ENCODE measurements at places on chromosomes 7 and 10.

GRCh38 chr10:8563478-8563877 is 509.0 kb downstream of the GATA3 start:
- DNase-seq = no peak

DNA sequence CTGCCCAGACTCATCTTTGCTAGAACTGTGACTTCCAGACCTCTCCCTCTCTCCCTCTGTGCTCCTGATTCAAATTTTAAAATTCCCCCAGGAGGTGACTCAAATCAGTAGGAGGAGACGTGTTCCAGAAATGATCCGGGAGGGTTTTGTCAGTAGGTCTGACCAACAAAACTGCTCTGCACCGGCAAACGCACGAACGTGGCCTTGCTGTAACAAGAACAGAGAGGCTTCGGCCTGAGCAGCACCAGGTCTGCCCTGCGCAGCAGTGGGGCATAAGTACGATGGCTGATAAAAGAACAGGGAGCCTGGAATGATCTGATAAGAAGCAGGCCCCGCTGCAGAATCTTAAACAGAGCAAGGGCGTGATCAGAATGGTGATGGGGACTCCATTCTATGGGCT is 152.7 kb upstream of the AUTS2 start:
- DNase-seq = no peak

DNA sequence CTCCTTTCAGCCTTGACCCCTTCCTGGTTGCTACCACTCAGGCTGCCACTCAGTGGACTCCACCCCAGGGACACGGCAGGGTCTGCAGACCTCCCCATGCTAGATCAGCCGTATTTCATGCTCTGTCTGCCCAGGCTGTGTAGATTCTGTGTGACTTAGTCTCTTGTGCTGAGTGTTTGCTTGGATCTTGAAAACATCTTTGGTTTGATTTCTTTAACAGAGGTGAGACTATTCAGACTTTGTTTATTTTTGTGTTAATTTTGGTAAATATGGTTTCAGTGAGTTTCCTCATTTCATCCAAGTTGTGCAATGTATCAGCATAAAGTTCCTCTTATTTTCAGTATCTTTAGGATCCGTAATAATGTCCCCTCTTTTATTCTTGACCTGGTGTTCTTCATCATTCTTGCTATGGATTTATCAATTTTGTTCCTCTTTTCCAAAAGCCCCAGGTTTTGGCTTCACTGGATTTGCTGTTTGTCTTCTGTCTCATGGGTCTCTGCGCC is 21.2 kb upstream of the PWWP2B start:
- no peak for DNase-seq

GRCh38 chr10:103507235-103508191 is 14.0 kb downstream of the NEURL1 start:
- no peak for DNase-seq

DNA sequence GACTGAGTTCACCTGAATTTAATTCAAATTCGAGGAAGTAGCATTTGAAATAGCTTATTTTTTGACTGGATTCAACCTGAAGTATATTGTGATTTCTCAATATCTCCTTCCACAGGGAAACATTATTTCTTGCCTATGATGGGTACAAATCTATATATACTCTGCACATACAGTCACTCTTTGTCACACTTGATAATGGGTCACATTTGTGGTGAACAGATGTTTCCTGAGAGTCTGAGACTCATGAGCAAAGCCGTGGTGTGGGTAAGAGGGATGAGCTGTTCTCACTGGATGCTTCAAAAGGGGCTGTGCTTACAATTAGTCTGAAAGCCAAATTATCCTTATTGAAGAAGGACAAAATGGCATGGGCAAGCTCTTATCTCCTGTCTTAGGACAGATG is 18.0 kb upstream of the TBXAS1 start:
- no peak for DNase-seq

GRCh38 chr7:48781752-48782151 is 142.6 kb upstream of the CDC14C start:
- no peak for DNase-seq

DNA sequence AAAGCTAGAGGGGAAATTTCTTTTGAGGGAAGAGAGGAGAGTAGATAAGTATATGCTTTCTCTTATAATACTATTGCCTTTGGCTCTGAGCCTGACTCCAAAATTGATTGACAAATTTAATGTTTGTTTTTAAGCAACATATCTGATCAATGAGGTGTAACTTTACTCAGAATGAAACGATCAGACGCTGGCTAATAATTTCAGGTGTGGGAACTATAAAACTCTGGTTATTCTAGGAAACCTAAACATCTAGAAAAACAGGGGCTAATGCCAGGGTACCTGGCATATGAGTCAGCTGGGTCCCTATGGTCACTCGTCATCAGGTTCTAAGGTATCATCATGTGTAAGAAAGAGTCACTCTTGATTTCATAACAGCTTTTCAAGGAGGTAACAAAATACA is 139.7 kb downstream of the ATE1 start:
- no peak for DNase-seq

GRCh38 chr7:113217314-113217713 is 99.0 kb upstream of the SMIM30 start:
- DNase-seq = no peak

DNA sequence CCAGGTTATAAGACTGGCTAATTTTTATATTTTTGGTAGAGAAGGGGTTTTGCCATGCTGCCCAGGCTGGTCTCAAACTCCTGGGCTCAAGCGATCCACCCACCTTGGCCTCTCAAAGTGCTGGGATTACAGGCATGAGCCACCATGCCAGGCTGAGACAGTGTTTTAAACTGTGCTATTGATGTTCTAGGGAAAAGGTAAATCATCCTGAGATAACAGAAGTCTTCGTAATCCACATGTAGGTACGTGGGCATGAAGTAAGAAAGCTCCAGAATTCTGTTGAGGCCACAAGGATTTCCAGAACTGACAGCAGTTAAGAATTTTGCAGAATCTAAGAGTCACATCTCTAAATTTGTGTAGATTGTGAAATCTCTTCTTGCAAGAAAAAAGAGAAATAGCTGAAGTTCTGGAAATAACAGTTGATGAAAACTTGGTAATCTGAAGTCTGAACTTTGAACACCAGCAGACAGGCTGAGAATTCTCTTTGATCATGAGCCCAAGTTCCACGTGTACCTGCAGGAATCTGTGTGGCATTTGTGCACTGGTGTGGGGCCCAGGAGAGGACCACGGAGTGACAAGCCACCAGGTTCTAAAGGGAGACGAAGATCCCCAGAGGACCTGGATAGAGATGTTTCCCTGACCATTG is 24.6 kb downstream of the C7orf33 start:
- no peak for DNase-seq

DNA sequence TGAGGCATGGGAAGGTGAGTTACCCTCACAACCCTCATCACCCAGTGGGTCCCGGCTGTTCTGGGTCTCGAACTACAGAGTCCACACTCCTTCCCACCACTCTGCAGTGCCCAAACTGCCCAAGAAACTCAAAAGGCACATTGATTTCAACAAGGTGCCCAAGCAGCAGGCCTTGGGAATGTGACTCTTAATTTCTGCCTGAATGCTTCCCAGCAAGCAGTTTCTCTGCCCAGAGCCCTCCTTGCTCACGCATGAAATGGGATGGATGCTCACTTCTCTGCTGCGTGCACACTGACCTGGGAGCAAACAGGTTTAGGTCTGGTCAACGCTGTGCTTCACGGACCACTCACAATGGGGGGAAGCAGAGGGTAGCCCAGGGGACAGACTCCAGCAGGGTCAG is 77.9 kb downstream of the GRB10 start:
- no peak for DNase-seq

- DNase-seq = no peak
Observed at GRCh38 chr7:51182636-51183166, 133.9 kb downstream of the COBL start.

- DNase-seq = no peak
Observed at GRCh38 chr10:13560597-13560996, 26.2 kb upstream of the PRPF18 start.

- no peak for DNase-seq
Observed at GRCh38 chr10:24625778-24626177, 97.9 kb downstream of the ARHGAP21 start.

GRCh38 chr7:6648815-6649104 is 11.6 kb downstream of the ZNF316 start:
- DNase-seq = no peak

DNA sequence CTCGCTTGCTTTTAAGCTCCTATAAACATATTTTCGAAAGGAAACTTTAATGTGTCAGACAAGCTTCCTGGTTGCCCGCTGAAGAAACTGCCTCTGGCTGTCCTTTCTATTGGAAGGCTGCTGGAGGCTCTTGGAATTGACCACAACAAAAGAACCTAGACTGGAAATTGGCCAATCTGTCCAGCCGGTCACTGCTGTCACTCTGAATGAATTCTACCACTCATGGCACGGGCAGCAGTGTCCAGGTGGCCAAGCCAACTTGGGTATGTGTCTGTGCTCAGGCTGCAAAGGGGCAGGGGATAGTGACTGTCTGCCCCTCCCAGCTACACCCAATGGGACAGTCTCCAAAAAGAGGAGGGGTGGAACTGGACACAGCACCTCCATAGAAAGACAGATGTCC is 57.6 kb downstream of the CDH23 start:
- no peak for DNase-seq

DNA sequence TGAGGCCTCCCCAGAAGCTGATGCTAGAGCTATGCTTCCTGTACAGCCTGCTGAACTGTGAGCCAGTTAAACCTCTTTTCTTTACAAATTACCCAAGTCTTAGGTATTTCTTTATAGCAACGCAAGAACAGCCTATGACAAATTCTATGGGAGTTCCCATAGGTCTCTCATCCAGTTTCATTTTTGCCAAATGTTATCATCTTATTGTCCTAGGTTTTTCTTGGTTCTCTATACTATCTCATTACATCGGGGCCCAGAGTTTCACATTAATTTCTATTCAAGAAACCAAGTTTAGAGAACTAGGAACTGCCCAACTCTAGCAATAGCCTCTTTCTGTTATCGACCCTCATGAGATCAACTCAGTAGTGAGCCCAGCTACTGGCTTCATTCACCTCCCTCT is 15.9 kb downstream of the ACTA2 start:
- no peak for DNase-seq

GRCh38 chr10:35855155-35855947 is 213.3 kb upstream of the FZD8 start:
- DNase-seq = no peak

- no peak for DNase-seq
Observed at GRCh38 chr10:29191674-29192073, 97.2 kb upstream of the LYZL1 start.

DNA sequence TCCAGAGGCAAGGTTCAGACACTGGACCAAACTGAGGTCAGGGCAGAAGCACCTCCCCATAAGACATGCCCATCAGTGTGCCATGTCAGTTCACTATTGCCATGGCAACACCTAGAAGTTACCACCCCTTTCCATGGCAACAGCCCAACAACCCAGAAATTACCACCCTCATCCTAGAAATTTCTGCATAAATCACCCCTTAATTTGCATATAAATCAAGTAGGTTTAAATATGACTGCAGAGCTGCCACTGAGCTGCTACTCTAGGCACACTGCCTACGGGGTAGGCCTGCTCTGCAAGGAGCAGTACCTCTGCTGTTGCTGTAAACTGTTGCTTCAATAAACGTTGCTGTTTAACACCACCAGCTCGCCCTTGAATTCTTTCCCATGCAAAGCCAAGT is 12.7 kb downstream of the STEAP2 start:
- DNase-seq = no peak

GRCh38 chr10:129942936-129943715 is 20.9 kb downstream of the EBF3 start:
- no peak for DNase-seq

DNA sequence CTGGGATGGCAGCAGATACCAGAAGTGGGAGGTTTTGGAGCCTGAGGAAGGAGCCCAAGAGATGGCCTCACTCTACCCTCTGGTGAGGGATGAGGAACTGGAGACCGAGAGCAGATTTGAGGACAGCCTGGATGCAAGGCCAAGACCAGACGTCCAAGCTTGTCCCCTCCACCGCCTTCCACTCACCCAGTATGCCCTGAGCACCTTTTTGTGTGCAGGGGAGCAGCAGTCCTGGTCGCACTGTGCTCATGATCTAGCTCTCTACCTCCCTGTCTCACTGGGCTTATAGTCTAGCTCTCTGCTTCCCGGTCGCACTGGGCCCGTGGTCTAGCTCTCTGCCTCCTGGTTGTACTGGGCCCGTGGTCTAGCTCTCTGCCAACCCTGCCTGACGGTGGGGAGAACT is 33.6 kb upstream of the CHST15 start:
- DNase-seq = no peak

DNA sequence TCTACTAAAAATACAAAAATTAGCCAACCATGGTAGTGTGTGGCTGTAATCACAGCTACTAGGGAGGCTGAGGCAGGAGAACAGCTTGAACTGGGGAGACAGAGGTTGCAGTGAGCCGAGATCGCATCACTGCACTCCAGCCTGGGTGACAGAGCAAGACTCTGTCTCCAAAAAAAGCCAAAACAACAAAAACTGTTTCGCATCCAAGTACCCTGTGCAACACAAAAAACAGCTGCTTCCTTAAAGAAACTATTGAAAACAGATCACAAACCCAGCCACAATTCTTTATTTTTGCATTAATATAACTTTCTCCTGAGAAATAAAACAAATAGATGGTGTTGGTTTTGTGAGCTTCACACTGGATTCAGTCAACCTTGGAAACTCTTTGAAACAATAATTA is 112.1 kb upstream of the AFAP1L2 start:
- DNase-seq = no peak

DNA sequence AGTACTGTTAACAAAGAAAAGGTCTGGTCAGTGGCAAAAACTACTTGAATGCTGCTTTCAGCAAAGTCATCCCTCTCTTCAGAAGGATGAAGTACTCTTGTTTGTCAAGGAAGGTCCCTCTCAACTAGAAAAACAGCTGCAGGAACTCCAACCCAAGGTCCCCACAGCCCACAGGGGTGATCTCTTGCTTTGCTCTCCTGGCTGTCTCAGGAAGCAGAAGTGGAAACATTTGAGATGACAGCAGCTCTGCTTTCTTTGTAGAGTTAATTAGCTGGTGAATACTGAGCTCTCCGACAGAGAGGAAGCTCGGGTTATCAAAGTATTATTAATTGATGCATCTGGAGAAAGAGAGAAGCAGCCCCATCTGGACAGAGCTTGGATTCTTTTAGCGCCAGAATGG is 25.4 kb upstream of the LRGUK start:
- DNase-seq = no peak

DNA sequence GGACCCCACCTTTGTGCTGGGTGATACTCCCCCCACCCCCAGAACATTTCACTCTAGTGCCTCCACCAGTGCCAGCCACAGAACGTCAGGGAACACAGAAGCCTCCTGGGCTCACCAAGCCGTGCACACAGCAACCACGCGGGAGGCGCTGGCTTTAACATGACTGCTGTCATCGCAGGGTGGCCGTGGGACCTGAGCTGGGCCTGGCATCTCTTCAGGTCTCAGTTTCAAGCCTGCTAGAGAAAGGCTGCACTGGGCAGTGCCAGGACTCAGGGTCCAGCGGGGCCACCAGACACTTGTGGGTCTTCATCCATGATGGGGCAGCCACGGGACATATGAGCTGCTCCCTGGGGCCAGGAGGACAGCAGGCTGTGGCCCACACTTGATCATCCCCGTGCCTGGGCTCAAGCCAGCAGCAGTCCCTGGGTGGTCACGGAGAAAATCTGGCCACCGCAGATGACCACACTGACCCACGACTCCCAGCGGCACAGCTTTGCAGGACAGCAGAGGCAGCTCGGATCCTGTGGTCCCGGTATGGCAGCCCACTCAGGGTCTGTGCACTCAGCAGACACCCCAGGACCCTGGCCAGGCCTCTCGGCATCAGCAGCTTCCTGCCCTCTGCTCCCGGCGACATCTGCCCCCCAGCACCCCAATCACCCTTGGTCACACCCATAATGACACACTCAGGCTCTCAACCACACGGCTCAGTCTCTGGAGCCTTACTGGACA is 44.2 kb downstream of the CAMK2B start:
- DNase-seq = peak; percentile 39

Data from lower lobe of right lung (tissue), 2 donors.